ENCODE measurements at places on chromosomes 3 and 15.

- no peak for DNase-seq
Observed at GRCh38 chr3:122572940-122573412, 4.5 kb upstream of the PARP15 start.

DNA sequence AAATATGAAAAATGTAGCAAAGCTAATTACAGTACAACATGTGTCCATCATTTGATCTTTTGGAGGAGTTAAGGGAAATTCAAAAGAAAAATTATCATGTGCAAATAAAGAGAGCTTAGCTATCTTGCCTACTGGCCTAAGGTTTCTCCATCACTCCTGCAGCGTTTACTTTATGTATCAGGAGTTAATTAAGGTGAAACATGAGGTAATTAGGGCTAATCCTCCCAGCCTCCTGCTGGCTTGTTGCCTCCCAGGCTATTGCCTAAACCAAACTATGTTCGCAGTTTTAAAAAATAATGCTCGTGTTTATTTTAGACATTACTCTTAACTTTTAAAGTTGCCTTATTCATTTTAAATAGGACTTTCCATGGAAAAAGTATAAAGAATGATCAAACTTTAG is 367.5 kb downstream of the ROBO2 start:
- DNase-seq, result no peak

DNA sequence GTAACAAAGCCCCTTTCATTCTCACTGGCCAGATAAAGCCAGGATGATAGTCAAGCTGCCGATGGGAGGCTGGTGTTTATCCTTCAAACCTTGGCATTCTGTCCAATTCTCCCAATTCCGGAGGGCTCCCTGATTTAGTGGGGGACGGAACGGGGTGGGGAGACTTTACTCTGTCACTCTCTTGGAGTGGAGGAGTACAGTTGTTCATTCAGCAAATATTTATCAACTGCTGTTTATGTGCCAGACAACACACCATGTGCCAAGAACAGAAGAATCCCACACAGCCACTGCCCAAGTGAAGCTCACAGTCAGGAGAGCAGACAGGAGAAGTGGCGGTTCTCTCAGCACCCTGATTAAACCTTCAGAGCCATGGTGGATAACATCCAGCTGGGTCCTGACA is 63.3 kb downstream of the WNT5A start:
- no peak for DNase-seq

GRCh38 chr3:16328124-16328523 is 63.1 kb downstream of the OXNAD1 start:
- DNase-seq, result no peak

- no peak for DNase-seq
Observed at GRCh38 chr3:170277833-170278580, 55.8 kb downstream of the PRKCI start.

DNA sequence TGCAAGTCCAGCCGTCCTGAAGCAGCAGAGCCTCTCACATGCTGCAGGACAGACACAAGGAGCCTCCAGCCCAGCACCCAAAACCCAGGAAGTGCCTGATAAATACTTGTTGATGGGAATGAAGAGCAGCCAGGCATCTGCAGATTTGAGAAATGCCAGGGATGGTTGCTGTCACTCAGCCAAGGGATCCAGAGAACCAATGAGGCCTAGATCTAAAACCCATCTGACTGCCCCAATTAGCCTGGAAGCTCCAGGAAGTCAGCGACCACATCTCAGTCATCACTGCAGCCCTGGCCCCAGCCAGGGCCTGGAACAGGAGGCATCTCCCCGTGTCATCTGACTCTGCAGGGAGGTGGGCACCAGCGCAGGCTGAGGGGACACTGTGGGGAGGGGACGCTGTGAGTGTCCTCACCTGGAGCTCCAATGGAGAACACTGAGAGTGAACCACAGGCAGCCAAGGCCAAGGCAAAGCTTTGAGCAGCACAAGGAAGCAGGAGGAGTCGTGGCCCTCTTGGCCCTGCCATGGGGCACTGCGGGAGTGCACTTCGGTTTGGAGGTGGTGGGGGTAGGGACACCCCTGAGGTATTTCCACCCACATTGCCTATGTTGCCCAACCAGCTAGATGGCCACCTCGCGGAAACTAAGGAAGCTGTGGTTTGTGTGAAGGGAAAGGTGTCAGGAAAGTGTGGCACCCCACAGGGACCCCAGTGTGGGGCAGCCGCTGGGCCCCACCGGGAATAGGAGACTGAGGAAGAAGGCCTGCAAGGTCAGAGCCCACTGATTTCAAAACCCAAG is 229.5 kb downstream of the VPS13C start:
- DNase-seq, result no peak

DNA sequence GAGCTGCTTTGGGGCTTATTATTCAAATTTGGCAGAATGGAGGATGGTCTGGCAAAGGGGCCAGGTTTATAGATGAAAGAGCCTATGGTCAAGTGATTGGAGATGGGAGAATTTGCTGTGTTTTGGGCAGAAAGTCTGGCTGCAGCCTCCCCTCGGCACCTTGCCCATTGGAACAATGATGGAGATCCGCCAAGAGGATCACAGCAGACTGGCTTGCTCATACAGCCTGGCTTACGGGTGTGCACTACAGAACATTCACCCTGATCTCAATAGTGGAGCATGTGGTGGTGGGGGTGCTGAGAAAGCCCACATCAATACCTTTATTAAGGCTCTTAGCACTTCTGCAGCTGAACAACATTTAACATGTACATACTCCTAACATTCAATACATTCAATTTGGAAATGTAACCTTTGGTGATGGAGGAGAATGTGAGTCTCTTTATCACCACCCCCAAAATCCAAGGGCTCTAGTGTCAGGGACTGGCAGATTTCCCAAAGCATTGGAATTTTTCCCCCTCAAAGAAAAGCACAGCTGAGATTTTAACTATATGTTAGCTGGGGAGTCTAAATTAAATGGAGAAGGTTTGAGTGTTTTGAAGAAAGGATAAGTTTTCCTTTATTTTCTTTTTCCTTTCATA is 118.4 kb upstream of the TMC3 start:
- no peak for DNase-seq

DNA sequence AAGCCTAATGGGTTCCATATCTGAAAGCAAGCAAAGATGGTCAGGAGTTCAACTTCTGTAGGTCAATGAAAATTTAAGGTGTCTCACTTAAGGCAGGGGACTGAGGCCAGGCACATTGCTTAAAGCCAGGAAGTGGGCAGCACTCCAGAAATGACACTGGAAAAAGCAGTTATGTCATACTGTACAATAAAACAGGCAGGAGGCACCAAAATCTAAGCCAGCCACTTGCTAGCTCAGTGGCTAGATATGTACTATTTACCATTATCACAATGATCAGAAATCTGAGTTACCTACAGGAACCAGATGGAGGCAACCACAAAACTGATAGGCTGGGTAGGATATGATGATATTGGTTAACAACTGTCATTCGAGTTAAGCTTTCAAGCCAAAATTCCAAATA is 57.3 kb downstream of the FRMD5 start:
- no peak for DNase-seq

DNA sequence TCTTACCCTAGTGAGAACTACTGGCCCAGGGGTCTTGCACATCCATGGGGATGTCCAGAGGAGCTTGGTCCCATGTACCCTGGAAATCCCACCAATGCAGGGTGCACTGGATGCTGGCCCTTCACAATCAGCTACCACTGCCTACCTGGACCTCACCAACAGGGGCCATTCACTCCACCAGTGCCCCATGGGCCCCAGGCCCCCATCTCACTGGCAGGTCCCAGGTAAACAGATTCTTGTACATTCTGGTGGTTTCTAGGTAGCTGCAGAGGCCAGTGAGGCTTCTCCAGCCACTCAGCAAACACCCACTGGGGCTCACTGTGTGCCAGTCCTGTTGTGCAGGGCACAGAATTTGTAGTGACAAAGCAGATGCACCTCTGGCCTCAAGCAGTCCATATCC is 24.9 kb downstream of the RAB6B start:
- no peak for DNase-seq

- no peak for DNase-seq
Observed at GRCh38 chr3:39414421-39414907, 7.9 kb downstream of the RPSA start.

DNA sequence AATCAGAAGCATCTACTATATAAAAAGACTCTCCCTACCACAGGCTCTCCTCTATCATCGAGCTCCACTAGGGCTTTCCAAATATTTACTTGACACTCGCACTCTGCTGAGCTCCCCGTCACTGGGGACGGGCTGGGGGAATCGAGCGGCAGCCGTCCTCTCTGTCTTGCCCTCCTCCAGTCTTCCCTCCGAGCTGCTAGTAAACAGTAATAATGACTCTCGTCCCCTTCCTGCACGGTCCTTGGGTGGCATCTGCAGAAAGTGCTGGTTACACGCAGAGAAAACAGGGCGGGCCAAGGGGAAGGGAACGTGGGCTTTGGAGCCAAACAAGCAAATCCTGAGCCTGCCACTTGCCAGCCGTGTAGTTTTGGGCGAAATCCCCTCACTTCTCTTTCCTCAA is 96.6 kb downstream of the LRIG1 start:
- no peak for DNase-seq

DNA sequence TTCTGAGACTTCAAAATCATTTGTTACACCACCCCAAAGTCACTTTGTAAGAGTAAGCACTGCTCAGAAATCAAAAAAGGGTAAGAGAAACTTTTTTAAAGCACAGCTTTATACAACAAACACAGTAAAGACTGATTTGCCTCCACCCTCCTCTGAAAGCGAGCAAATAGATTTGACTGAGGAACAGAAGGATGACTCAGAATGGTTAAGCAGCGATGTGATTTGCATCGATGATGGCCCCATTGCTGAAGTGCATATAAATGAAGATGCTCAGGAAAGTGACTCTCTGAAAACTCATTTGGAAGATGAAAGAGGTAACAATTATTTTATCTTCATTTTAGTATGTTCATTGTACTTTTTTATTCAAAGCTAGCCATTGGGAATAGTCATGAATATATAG is 32.6 kb downstream of the BLM start:
- peak; percentile 44 for DNase-seq

- DNase-seq, result no peak
Observed at GRCh38 chr15:101461097-101461496, 28.4 kb downstream of the PCSK6 start.

GRCh38 chr3:40885430-40885829 is 313.9 kb upstream of the CTNNB1 start:
- DNase-seq, result no peak

DNA sequence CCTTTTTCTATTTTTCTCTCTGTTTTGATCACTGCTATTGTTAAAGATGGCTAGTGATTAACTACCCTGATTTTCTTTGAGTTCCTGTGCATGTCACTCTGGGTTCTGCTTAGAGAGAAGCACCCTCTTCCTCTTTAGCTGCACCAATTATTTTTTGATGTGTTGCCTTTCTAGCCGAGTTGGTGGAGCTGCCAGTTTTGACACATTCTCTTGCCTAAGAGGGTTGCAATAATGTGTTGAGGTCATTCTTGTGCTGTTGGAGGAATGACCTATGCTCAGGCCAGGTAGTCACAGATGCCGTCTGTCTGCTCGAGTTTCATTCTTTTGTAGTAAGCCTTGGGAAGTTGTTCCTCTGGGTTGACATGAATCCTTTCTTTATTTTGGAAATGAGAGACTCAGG is 84.6 kb upstream of the DPH6 start:
- no peak for DNase-seq

DNA sequence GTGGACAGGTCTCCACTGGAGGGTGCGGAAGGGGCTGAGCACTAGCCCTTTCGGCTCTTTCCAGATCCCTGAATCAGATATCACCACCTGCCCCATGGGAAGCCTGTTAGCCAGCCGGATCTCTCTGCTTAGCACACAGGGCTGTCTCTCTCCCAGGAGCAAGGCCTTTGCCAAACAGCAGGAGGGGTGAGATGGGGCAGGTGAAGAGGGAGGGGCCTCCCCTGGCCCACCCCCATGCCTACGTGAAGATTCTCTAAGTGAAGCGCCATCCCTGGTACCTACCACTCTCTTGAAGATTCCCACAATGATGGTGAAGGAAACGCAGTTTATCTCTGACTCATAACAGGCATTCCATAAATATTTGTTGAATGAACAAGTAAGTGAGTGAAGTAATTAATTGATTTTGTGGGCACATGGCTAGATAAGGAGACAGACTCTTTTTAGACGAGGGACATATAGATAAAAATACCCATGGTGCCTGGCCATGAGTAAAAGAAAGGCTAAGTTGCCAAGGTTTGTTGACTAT is 19.6 kb upstream of the HCN4 start:
- DNase-seq, result no peak

DNA sequence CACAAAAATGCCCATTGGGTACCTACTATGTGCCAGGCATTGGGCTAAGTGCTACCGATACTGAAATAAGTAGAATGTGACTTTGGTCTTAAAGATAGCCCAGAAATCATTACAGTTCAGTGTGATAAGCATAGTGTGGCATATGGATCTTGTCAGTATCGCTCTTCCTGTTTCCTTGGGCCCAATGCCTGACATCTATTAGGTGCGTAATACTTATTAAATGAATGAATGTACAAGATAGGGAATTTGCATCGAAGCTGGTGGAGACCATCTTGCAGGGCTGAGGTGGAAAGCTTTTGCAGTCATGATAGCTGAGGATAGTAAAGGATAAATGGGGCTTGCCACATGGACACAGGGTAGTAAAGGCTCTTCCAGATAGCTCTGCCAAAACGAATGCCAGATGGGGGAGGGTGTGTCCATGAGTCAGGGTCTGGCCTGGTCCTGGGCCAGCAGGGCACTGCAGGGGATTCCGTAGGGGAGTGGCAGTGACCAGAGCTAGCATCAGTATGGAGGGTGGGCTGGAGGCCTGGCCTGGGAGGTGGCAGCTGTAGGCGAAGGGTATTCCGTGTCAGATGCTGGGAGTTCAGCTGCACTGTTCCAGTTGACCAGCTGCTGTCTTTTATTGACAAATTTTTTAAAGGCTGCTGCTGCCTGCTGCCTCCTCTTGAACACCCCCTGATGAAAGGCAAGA is 23.5 kb downstream of the TSEN2 start:
- DNase-seq, result no peak

GRCh38 chr15:80202641-80203360 is 49.2 kb downstream of the CTXND1 start:
- DNase-seq, result peak; percentile 2

- DNase-seq, result no peak
Observed at GRCh38 chr3:28316226-28316625, 32.3 kb upstream of the ZCWPW2 start.

- DNase-seq, result no peak
Observed at GRCh38 chr3:181932039-181932438, 220.3 kb downstream of the SOX2 start.

GRCh38 chr3:128394033-128394432 is 72.7 kb downstream of the DNAJB8 start:
- no peak for DNase-seq

- DNase-seq, result peak; percentile 14
Observed at GRCh38 chr3:12557473-12558100, 700 bp downstream of the MKRN2 start.

GRCh38 chr15:95923792-95924191 is 406.7 kb upstream of the NR2F2 start:
- no peak for DNase-seq

- no peak for DNase-seq
Observed at GRCh38 chr15:67937153-67937761, 97.4 kb upstream of the RNU6-1 start.

- no peak for DNase-seq
Observed at GRCh38 chr3:125319765-125320164, 55.4 kb downstream of the ZNF148 start.
